Stimulated activated CD4-positive, alpha-beta T cell treated with anti-CD3 and anti-CD28 coated beads, TNF-alpha, amount 100 ng/mL, for 4 hours (primary cell): ENCODE measurements at places on chromosomes 7 and 10.

GRCh38 chr7:22252016-22252415 lies 104.9 kb downstream of the RAPGEF5 start:
- DNase-seq = no peak

DNA sequence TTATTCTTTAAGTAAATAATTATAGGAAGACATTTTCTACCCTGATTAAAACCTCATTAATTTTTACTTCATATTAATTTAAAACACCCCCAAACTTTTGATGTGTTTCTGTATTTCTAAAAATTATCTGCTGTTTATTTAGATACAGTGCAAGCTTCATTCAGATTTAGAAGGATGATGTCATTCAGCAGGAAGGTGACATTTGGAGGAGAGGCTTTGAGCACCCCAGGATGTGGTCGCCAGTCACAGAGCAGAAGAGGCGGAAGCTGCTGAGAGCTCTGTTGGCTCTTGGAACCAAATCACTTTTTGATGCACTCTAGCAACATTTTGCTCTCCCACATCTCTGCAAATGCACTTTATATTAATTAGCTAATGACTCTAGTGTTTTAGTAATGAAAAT lies 233.9 kb upstream of the CACNA2D1 start:
- peak; percentile 1 for DNase-seq

DNA sequence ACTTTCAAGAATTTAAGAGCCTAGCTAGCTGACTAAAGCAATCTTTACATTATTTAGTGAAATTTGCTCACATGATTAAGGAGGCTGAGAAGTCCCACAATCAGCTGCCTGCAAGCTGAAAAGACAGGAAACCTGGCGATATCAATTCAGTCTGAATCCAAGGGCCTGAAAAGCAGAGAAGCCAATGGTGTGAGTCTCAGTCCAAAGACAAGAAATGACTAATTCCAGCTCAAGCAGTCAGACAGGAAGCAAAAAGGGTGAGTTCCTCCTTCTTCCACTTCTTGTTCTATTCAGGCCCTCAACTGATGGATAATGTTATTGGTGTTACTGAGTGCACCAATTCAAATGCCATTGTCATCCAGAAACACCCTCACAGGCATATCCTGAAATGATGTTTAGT lies 1231.6 kb upstream of the CELF2 start:
- no peak for DNase-seq

DNA sequence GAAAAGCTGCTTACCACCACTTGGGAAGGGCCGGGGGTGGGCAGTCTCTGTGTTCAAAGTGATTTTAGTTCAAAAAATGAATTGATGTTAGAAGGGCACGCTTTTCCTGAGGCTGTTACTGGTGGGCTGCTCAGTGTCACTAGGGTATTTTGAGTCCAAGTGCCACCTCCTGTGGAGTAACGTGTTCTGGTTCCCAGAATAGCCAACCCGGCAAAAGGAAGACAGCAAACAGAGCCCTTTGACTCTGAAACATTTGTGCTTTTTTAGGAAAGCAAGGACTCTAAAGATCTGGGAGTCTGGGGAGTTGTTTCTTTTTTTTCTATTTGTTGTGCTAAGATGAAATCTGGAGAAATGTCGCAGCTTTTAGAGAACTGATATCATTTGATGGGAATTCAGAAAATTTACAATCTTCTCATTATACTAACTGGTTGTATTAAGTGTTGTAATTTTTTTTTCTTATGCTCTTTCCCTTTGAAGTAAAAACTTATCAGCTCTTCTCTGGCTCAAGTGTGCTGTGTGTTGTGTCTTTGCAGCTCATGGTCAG lies 66.2 kb downstream of the MKX start:
- DNase-seq = no peak

- DNase-seq = no peak
Observed at GRCh38 chr10:35331894-35332640, 4.2 kb upstream of the CCNY start.

GRCh38 chr7:25802057-25802456 lies 349.9 kb upstream of the NFE2L3 start:
- DNase-seq = no peak

DNA sequence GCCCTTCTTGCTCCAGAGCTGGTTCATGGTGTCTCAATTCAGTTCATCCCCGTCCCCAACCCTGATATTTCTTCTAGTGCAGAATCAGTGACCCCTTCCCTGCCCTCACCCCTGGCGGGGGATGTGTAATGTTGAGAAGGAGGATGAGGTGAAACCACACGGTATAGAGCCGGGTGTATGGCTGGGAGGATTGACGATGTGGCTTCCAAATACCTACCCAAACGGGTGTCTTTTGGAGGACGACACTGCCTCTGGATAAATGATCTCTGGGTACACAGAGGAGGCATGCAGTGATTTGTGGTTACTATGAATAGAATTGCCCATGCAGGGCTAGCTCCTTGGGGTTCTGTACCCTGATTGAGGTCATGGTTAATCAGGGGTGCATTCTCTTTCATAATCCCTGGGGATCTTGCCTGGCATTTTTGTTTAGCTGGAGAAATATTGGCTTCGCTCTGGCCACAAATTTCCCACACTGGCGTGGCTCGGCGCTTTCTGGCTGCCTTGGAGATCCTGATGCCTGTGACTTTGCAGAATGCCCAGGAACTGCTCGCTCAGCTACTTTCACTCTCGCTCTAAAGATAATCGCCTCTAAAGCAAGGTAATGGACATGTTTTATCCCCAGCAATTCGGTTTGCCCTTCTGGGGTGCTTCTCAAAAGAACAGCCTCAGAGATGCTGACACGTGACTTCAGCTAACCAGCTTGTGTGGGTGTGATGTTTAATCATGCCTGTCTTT lies 89.2 kb downstream of the RBM20 start:
- no peak for DNase-seq

DNA sequence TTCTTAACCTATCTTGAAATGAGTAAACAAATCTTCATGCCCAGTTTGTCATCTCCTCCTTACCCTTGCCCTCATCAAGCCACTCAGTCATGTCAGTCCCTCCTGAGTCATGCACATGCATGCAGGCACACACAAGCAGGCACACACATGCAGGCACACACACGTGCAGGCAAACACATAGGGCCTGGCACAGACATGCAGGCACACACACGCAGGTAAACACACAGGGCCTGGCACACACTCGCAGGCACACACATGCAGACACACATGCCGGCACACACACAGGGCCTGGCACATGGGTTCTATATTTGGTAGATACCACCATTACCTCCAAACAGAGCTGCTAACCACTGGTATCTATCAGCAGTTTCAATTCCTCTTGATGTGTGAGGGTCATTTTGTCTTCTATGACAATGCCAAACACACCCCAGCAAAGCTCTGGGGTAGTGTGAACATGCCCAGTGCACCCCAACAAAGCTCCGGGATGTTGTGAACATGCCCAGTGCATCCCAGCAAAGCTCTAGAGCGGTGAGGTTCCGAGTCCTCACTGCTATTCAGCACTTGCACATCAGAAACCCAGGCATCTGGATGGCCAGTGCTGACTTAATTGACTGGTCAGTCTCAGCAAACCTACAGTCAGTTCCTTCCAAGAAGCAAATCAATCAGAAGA lies 563.8 kb downstream of the PTPRN2 start:
- DNase-seq = no peak

DNA sequence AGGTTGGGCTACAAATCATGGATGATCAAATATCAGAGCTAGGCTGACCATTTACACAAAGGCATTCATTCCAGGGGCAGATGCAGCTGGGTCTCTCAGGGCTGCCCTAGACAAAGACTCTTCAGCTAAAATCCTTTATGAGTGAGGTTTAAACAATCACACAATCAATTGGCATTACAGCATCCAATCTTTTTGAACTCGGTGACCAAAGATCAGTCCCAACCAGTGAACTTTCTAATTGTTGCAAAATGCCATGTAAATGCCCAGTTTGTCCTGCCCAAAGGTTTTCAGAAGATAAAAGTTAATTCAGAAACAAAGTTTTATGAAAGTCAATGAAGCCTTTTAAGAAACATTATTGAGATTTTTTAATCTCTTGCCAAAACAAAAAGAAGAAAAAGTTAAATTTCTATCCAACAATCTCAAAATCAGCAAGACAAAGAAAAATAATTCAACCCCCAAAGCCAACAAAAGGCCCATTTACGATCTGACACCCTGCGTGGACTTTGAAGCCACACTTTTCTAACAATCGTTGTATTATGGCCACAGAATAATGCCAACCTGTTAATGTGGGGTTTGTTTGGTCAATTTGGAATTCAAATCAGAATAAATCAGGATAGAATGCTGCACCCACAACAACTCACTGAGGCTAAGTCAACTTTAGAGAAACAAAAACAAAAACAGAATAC lies 40.9 kb downstream of the GPR37 start:
- no peak for DNase-seq
